ENCODE measurements at places on chromosomes 16 and 17.

DNA sequence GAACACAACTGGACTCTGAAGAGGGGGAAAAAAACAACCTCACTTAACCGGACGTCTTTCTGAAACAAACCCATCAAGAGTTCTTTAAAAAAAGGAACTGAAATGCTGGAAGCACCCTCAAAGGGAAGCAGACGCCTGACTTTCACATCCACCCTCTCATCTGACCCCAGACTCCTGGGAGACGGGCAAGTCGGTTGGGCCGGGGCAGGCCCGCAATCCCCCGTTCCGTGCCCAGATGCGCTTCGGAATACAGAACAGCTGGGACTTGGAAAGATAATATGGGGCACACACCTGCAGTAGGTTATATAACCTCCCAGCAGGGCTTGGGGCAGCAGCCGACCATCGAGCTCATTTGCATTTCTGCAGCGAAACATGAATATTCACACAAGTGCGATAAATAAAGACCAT lies 3.7 kb downstream of the ARHGAP27 start:
- no peak for DNase-seq

- DNase-seq = no peak
Measured at GRCh38 chr17:76154936-76155845, 14.1 kb upstream of the FOXJ1 start.

DNA sequence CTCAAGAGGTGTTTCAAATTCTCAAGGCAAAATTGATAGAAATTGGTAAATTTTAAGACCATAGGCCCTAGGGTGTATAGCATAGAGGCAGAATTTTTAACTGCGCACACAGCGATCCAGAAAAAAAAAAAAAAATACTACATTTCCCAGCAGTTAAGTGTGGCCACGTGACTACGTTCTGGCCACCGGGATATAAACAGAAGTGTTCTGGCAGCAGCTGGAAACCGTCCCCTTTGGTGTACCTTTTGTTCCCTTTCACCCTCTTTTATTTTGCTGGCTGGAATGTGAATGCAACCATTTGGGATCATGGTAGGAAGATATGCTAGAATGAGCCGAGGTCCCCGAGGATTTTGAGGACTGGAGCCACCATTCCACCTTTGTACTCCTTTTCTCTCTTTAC lies 52.7 kb upstream of the AKAP1 start:
- DNase-seq = no peak

DNA sequence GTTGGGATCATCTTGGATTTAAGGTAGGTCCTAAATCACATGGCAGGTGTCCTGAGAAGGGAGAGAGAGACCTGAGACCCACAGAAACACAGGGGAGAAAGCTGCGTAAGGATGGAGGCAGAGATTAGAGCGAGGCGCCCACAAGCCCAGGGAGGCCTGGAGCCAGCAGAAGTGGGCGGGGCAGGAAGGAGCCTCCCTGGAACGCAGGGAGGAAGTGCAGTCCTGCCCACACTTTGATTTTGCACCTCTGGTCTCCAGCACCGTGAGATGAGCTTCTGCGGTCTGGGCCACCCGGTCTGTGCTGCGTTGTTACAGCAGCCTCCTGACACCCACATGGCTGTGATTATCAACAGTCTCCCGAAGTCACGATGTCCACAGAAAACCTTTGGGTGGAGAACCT lies 6.4 kb downstream of the DNASE1L2 start:
- DNase-seq = no peak

DNA sequence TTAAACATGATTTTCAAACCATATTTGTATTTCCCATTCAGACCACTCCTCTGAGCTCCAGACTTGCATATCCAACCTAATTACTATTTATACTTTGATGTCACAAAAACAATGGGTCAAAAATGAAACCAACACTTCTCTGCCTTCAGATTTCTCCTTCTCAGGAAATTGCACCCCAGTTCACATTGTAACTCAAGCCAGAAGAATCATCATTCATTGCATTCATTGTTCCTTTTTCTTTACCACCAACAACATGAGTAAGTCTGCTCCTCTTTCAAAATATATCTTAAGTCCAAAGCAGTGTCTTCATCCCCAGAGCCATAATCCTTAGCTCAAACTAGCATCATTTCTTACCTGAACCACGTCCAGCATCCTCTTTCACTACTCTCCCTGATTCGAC lies 2.6 kb upstream of the AKAP1 start:
- DNase-seq = no peak

DNA sequence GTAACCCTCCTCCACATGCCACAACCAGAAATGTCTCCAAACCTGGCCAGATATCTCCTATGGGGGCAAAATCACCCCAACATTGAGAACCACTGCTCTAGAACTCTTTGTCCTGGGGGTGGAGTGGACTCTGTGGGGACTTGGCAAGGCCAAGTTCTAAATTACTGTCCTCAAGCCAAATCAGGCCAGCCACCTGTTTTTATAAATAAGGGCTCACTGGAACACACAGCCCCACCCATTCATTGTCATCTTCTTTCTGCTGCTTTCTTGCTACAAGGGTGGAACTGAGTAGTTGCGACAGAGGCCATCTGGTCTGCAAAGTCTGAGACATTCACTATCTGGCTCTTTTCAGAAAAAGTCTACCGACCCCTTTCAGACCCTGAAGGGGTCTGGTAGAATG lies 26.8 kb upstream of the TMEM220 start:
- DNase-seq = no peak

- DNase-seq = no peak
Measured at GRCh38 chr17:38544175-38544838, 61.4 kb downstream of the SRCIN1 start.

GRCh38 chr16:85412911-85413520 lies 200.1 kb upstream of the GSE1 start:
- no peak for DNase-seq

DNA sequence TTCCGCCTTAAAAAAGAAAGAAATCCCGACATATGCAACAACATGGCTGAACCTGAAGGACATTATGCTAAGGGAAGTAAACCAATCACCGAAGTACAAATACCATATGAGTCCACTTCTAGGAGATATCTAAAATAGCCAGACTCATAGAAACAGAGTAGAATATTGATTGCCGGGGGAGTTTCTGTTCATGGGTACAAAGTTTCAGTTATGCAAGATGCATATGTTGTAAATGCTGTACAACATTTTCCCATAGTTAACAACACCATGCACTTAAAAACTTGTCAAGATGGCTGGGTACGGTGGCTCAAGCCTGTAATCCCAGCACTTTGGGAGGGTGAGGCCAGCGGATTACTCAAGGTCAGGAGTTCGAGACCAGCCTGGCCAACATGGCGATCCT lies 251.5 kb upstream of the EEF2KMT start:
- DNase-seq = no peak

DNA sequence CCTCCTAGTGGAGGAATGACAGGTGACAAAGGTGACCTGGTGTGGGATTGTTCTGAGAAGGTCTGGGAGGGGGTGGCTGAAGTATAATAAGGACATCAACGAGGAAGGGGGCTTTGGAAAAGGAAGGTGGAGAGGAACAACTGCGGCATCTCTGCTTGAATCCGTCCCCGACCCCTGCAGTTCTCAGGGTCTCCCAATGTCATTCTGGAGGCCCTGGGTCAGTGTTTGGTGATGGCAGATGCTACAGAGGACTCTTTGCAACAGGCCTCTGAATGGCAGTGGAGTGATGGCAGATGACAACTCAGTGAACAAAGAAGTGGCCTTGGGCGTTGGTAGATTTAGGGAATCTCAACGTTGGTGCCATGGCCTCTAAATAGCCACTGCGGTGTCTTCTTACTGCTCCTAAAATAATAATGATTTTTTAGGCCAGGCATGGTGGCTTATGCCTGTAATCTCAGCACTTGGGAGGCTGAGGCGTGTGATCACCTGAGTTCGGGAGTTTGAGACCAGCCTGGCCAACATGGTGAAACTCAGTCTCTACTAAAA lies 1.3 kb downstream of the ENGASE start:
- DNase-seq = no peak

- DNase-seq = no peak
Measured at GRCh38 chr16:685967-686366, 1.8 kb upstream of the JMJD8 start.

- no peak for DNase-seq
Measured at GRCh38 chr16:48003206-48003907, 152.4 kb downstream of the ABCC12 start.

DNA sequence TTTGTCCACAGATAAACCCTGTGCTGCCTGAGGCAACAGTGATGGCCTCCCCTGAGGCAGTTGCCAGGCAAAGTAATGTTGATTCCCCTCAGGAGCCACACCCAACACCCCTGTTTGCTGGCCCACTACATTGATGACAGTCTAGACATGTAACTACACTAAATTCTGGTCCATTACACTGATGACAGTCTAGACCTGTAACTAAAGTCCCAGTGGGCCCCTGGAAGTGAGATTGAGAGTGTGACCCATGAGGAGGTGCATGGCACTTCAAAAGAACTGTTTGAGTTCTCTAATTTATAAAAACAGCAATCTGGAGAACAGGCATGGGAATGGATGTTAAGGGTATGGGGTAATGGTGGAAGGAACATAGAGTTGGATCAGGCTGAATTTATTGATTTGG lies 8.9 kb downstream of the CCL4 start:
- DNase-seq = no peak

DNA sequence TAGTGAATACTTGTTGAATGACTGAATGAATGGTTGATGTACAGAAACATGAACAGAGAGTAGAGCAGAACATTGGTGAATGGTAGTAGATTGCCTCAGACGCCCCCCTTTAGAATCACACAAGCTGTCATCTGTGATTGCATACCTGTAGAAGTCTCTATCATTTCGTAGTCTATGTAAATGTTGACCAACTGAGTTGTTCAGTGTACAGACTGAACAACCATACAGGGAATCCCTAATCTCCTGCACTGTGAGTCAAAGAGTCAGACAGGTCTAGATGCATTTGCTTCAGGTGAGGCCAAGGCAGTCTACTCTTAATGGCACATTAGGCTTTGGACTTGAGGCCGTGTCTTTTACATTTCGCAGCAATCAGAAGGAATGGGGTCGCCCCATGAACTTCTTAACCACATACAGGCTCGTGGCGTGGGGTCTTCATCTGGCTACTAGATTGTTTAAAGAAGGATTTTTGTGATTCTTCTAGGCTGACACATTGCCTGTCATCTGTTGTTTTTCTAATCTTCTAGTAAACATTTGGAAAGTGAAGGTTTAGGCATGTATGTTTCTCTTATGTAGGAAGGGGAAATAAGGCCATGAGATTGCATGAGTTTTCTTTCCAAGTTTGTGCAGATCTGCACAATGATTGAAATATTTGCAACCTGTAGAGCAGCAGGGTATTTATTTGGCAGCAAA lies 157.4 kb downstream of the WWOX start:
- DNase-seq = no peak

Measured in activated naive CD8-positive, alpha-beta T cell treated with anti-CD3 and anti-CD28 coated beads for 36 hours (primary cell).